ENCODE measurements at places on chromosomes 1 and 21. TPM values are rescaled to one million over a fixed set of nuclear protein-coding genes. Genes with fewer than 3 reads are reported as not detected.

The UMODL1 gene
- 0.17 TPM for polyA plus RNA-seq

The RASAL2 gene
- polyA plus RNA-seq, result 19.6 TPM

GRCh38 chr1:217484871-217485270 lies 146.0 kb downstream of the GPATCH2 start:
- DNase-seq, result no peak

- DNase-seq, result no peak
Observed at GRCh38 chr21:44401386-44402160, 48.2 kb downstream of the TRPM2 start.

GRCh38 chr1:60044881-60045280 lies 28.7 kb downstream of the C1orf87 start:
- no peak for DNase-seq
